ENCODE measurements at places on chromosomes 2 and 18.

DNA sequence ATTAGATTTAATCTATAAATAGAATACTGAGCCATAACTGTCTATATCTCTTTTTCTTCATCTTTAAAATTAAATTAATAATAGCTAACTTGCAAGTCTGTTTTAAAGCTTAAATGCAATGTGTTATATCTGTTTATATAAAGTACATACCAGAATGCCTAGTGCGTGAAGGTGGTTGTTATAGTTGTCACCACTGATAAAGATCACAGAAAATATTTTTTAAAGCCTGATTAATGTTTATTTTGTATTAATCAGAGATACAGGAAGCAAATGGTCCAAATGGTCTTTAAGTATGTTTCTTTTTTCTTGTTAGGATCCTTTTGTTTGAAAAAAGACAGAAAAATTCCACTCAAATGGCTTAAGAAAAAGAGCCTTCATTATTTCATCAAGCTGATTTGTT lies 560.6 kb downstream of the CPS1 start:
- no peak for DNase-seq

- no peak for DNase-seq
Observed at GRCh38 chr2:180461761-180462160, 454.7 kb upstream of the CWC22 start.

DNA sequence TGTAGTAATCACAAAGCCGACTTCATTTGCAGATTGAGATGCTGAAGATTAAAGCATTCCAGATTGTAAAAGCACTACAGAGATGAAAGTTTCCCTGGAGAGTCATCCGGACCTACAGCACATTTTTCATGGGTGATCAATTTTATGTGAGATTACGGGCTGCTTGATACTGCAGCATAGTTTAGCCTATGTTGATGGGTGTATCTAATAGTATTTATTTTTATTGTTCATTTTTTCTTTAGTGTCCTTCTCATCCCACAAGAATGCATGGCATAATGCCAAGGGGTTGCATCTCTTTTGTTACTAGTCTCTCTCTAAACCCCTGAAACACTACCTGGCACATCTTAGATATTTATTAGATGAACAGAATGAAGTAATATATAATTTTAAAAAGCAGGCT lies 240.4 kb downstream of the MBD2 start:
- DNase-seq: no peak

- DNase-seq: no peak
Observed at GRCh38 chr2:218291318-218292047, 820 bp downstream of the TMBIM1 start.

- no peak for DNase-seq
Observed at GRCh38 chr2:72995430-72996116, 75.9 kb downstream of the SFXN5 start.

DNA sequence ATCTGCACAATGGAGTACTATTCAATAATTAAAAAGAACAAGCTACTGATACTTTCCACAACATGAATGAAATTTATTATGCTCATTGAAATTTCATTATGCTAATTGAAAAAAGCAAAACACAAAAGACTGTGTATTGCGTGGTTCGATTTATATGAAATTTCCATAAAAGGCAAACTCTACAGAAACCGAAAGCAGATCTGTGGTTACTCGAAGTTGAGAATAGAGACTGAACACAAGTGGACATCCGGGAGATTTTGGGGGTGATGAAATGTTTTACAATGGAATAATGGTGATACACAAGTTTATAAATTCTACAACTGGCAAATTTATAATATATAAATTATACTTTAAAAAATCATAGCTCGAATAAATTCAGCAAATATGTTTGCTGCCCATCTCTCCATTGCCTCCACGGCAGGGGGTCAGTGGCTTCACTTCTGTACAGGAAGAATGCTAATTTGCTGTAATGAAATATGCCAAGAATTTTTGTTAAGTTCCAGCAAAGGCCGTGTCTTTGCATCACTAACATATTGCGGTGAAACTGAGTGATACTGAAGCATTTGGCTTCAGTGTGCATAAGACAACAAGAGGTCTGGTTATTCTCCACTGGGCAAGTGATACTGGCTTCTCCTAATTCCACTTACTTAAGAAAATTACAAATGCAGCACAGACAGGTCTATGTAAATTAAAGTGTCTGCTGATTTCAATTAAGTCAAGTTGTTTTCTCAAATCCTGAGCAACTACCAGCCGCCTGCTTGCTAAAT lies 96.7 kb downstream of the TMEM163 start:
- DNase-seq: no peak

DNA sequence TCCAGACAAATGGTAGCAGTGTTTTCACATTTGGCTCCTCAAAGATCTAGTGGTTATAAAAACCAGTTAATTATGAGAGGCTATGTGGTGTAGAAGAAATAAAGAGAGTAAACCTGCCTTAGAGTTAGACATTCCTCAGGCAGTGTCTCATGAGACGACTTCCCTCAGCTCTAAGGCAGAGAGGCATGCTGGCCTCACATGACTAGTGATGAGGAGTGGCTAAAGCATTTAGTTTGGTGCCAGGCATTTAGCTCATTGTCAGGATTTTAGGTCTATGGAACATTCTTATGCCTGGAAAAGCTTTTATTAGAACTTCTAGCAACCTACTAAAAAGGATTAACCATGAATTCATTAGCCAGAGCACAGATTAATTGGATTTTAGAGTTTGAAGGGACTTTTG lies 90.3 kb downstream of the RPRM start:
- DNase-seq: no peak

GRCh38 chr2:216090369-216090786 lies 8.7 kb downstream of the TMEM169 start:
- no peak for DNase-seq

GRCh38 chr2:237209885-237210284 lies 124.2 kb downstream of the COPS8 start:
- DNase-seq: no peak

DNA sequence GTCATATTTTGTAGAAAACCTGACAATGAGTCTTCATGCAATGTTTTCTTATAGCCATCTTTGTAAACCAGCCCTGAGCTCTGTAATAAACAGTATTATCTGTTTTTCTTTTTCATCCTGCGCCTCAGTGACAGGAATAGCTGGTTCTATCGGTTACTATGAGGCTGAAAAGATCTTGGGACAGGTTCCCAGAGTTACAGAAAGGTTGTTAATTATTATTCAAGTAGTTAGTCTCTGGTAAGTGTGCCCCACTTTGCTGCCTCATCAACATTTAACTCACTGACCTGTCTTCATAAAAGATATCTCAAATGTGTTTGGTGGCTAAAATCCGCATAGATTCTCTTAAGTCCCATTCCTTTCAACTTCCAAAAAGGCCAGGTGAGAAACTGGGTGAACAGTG lies 18.6 kb downstream of the ACAA2 start:
- no peak for DNase-seq

GRCh38 chr18:13377496-13377895 lies 158.9 kb downstream of the LDLRAD4 start:
- DNase-seq: no peak

DNA sequence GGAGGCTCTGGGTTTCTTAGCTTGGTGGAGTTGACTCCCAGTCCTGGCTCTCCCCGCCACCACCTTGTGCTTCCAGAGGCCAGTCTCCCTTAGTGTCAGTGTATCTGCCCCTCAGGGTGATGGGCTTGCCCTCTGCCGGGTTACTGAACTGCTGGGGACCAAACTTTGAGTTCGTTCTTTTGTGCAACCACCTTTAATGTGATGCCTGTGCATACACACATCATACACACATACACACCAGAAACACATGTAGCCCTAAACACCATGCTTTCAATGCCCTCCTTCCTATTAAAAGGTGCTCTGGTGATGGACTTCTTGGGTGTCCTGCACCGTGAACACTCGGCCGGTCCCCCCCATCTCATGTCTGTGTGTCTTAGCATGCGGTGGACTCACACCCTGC lies 315.1 kb upstream of the EPAS1 start:
- no peak for DNase-seq

GRCh38 chr2:126943612-126944348 lies 45.1 kb downstream of the TEX51 start:
- no peak for DNase-seq

DNA sequence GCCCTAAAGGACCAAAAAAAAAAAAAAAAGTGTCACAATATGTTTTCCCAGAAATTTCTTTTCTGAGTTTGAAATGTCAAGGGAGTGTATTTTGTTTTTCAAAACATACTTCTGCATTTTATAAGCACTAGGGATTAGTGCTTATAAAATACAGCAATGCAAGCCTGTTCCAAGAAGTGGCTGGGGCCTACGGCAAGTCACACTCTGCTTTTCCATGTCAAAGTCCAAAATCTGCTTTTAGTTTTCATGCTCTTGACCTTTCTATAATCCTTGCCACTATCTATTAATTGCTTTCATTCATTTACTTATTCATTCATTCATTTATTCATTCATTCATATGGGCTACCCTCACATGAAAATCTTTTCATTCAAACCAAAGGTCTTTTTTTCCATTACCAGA lies 100.1 kb upstream of the UXS1 start:
- no peak for DNase-seq

GRCh38 chr2:118047380-118047826 lies 33.5 kb upstream of the CCDC93 start:
- DNase-seq: peak; percentile 49

- no peak for DNase-seq
Observed at GRCh38 chr2:232038251-232038880, 76.9 kb downstream of the DIS3L2 start.

GRCh38 chr18:28108814-28109213 lies 68.1 kb downstream of the CDH2 start:
- no peak for DNase-seq

GRCh38 chr2:45612285-45612684 lies 1.2 kb upstream of the SRBD1 start:
- DNase-seq: peak; percentile 36

- no peak for DNase-seq
Observed at GRCh38 chr2:68425503-68425902, 41.6 kb downstream of the FBXO48 start.

DNA sequence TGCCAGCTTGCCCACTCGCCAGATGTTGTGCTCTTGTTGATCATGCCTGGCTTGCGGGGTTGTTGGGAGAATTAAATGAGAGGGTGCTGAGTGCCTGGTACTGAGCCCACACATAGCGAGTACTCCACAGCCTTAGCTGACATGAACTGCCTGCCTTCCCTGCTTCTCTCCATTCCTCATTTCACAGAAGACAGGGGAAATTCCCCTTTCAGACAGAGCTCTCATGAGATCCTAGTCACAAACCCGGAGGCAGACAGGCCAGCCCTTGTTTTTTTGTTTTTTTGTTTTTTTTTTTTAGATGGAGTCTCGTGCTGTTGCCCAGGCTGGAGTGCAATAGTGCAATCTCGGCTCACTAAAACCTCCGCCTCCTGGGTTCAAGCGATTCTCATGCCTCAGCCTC lies 17.1 kb upstream of the DNMT3A start:
- DNase-seq: no peak

GRCh38 chr18:24778810-24779418 lies 318.5 kb downstream of the HRH4 start:
- peak; percentile 11 for DNase-seq

- no peak for DNase-seq
Observed at GRCh38 chr18:79864006-79864725, 66.4 kb downstream of the KCNG2 start.

GRCh38 chr2:27627963-27628766 lies 647 bp downstream of the CCDC121 start:
- DNase-seq: peak; percentile 70

DNA sequence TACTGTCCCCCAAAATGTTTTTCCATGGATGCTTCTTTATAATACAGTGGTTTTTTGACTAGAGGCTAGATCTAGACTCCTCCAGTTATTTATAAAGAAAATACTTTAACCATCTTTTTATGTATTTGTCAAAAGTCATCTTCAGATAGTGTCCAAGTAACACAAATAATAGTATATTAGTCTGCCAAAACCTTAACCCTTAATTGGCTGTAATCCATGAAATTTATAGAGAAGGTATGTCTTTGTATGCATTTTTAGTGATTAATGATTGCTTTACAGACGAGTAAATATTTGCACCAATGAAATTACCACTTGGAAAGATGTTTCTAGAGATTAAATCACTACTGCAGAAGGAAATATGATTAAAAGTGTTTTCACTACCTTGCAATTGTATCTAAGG lies 451.8 kb upstream of the NRXN1 start:
- DNase-seq: no peak

- DNase-seq: no peak
Observed at GRCh38 chr2:112001136-112001715, 53.8 kb upstream of the TMEM87B start.

DNA sequence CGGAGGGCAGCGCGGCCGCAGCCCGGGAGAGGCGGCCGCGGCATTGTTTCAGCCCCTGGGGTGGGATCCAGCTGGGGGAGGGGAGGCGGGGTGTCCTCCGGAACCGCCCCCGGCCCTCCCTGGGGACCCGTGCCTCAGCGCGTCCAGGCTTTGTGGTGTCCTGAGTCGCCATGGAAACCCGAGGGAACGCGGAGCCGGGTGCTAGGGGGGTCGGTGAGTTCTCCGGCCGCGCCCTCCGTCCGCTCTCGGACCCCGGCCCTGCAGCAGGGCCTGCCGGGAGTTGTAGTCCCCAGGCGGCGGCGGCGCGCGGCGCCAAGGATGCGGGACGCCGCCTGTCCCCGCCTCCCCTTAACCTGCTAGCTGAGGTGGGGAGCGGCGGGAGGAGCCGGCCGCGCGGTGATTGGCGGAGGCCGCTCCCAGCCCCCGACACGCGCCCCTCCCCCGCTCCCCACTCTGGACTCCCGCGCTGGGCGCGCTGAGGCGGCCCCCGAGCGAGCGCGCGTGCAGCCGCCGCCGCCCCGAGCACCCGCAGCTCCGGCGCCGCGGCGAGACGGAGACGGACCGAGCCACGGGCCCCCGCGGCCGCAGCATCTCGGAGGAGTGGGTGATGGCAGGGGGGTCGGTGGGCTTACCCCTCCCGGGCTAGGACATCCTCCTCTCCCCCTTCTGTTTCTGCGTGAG lies at the start of gene DPYSL5:
Gene DPYSL5, plus strand, starts transcription at position 478 of the 681 bp plus-strand sequence. CDS start 50,368 bp downstream, outside the sequence.
- peak; percentile 38 for DNase-seq

DNA sequence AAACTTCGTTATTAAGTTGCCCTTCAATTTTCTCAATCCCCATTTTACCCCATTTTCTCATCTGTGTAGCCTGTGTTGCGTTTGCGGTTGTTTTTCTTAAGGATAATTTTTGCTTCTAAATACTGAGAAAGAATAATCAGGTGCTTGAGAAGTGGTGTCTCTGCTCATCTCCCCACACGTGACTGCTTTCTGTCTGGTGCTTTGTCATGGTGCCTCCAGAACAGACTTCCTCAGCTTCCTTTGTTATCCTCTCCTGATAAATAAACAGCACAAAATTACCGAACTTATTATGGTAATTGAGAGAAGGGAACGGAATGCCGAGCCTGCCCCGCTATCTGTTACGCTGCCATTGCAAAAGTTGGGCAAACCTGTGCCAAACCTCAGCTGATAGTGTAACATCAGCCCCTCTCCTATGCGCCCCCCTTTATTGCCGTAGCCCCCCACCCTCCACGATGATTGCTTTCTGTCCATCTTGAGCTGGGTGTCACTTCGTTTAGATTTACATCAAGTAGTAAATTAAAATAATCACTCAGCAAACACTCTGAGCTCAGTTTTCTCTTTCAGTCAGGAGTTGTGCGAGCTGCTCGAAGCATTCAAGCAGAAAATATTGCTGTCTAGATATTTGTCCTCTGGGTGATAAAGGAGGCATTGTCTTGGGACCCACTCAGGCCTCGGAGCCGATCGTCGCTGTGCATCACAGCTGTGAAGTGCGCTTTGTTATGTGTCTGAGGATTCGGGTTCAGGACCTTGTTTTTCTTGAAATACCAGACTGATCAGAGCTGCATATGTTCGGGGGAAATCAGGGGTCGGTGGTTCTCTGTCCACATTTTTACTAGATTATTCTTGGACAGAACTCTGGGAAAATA lies 1008.5 kb upstream of the FANCL start:
- no peak for DNase-seq

GRCh38 chr18:43236921-43237320 lies 40.4 kb downstream of the SYT4 start:
- no peak for DNase-seq

All from LoVo (cell line).